Mammary microvascular endothelial cell (primary cell): ENCODE measurements at places on chromosomes 12 and 14. TPM values are rescaled to one million over a fixed set of nuclear protein-coding genes. Genes with fewer than 3 reads are reported as not detected.

LRRC43 gene
- 0.93 and 2.6 TPM in 2 replicates for total RNA-seq

EML5 gene
- 0.05 and 0.13 TPM in 2 replicates for total RNA-seq

OVCH1 gene
- total RNA-seq, result not detected in 2 replicates

ACSM4 gene
- not detected in 2 replicates for total RNA-seq

FOXM1 gene
- total RNA-seq, result 65.2 and 67.2 TPM in 2 replicates

CLEC9A gene
- not detected in 2 replicates for total RNA-seq

NID2 gene
- total RNA-seq, result 46.7 and 54.0 TPM in 2 replicates
